ENCODE measurements at places on chromosomes 2 and 18. TPM values are rescaled to one million over a fixed set of nuclear protein-coding genes. Genes with fewer than 3 reads are reported as not detected.

MRPL44 gene
- total RNA-seq: 18.9 TPM

ATP9B gene
- total RNA-seq: 70.3 TPM

TP53I3 gene
- total RNA-seq: 257 TPM

UCN gene
- 2.2 TPM for total RNA-seq

DNA sequence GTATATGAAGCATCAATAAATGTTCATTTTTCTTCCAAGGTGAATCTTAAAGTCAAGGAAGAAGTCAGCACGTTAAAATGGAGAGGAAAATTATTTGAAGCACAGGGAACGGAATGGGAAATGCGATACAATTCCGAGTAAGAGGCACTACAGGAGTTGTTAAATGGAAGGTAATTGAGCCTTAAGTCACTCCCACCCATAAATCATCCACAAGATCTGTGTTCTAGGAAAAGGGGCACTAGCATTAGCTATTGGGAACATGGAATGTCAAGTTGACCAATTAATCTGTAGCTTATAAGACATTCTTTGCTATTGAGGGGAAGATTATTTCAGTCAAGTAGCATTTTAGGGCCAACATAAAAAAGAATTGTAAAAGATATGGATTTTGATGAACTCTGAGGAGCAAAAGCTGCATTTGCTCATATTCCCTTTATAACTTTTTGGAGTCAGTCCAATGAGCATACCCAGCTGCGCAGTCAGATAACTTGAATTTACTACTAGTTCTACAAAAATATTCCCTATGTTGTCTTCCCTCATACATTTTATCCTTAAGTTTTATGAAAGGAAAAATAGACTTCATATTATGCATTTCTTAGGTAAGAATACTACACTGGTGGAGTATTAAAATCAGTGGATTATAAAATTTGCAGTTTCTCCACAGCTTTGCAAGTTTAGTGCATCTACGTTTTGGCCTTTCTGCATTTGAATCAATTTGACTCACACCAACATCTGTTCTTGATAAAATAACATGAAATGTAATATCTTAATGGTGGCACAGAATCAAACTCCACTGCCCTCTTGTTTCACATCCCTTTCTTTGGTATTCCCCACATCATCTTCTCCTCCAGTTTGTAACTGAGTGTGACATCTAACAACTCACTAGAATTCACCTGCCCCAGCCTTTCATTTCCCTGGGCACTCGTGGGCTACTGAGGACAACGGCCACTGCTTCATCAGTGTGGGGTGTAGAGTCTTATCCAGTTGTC, 95.6 kb downstream of the SP3 start:
- no peaks in the 10 kb centered on the region for H3K4me1 ChIP-seq
- H3K27ac ChIP-seq: no peak overlapping the region
- H3K36me3 ChIP-seq: no peaks in the 10 kb centered on the region
- H3K27me3 ChIP-seq: no peaks in the 10 kb centered on the region
- H3K4me3 ChIP-seq: no peak overlapping the region
- DNase-seq: no peak

GRCh38 chr2:236499691-236500578, 69.7 kb upstream of the ACKR3 start:
- H3K4me1 ChIP-seq: no peaks in the 10 kb centered on the region
- no peak for DNase-seq
- H3K27ac ChIP-seq: no peak overlapping the region
- H3K4me3 ChIP-seq: no peak overlapping the region

DNA sequence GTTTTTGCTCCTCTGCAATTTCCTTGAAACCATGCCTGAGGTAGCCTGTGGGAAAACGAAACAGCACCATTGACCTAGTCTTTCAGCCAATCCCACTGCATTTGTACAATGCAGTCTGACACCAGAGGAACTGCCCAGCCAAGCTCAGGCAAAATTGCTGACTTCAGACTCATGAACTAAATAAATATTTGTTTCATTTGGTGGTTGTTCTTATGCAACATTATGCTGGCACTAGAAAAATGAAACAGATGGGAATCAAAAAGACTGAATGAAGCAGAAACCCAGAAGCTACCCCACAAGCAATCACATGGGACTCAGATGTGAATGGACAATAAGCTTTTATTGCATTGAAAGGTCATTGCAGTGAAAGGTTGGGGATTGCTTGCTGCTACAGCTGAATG, 1.7 kb downstream of the NAT8 start:
- H3K4me3 ChIP-seq: no peak overlapping the region
- peaks cover 28% of the 10 kb centered on the region for H3K4me1 ChIP-seq
- no peak for DNase-seq
- no peaks in the 10 kb centered on the region for H3K27me3 ChIP-seq

GRCh38 chr2:233247744-233248143, 3.7 kb upstream of the ATG16L1 start:
- no peak overlapping the region for H3K4me3 ChIP-seq
- peaks cover 21% of the 10 kb centered on the region for H3K4me1 ChIP-seq
- no peak for DNase-seq
- no peaks in the 10 kb centered on the region for H3K27me3 ChIP-seq

DNA sequence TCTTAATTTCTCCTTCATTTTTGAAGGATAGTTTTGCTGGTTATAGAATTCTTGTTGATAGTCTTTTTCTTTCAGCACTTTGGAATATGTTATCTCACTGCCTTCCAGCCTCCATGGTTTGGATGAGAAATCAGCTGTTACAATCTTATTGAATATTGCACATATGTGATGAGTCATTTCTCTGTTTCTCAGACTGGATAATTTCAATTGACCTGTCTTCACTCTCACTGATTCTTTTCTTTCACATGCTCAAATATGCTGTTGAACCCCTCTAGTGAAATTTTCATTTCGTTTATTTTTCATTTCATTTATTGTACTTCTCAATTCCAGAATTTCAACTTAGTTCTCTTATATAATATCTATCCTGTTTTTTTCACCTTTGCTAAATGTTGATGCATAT, 22.2 kb downstream of the PDK1 start:
- no peak for DNase-seq
- H3K27me3 ChIP-seq: no peaks in the 10 kb centered on the region
- peaks cover 60% of the 10 kb centered on the region for H3K36me3 ChIP-seq
- H3K27ac ChIP-seq: no peak overlapping the region

DNA sequence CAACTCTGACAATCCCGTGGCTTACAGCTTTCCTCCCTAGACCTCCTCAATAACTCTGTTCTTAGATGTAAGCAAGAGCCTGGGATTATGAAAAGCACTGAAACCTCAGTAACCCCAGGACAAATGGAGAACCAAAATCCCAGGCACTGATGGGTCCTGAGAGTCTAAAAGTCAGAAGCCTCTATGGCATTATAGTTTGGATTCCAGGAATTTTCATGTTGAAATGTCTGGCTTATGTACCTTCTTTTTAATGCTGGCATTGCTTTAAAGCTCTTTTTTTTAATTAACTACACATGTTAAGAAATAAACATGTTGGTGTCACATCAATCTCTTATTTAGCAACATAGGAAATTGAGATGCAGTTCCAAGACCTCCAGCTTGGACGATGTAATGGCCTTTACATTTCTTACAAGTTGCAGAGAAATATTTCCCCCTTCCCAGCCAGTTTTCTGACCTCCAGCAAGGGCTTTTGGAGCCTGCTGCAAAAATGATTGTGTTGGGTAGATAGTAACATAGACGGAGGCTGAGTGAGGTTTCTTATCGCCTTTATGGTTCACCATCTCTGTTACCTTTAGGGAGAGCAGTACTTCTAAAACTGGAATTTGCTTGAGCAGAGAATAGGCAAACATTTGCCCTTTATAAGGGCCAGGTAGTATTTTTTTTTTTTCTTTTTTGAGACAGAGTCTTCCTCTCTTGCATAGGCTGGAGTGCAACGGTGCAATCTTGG, 84.8 kb upstream of the RASGRP3 start:
- H3K4me1 ChIP-seq: no peaks in the 10 kb centered on the region
- no peaks in the 10 kb centered on the region for H3K36me3 ChIP-seq

DNA sequence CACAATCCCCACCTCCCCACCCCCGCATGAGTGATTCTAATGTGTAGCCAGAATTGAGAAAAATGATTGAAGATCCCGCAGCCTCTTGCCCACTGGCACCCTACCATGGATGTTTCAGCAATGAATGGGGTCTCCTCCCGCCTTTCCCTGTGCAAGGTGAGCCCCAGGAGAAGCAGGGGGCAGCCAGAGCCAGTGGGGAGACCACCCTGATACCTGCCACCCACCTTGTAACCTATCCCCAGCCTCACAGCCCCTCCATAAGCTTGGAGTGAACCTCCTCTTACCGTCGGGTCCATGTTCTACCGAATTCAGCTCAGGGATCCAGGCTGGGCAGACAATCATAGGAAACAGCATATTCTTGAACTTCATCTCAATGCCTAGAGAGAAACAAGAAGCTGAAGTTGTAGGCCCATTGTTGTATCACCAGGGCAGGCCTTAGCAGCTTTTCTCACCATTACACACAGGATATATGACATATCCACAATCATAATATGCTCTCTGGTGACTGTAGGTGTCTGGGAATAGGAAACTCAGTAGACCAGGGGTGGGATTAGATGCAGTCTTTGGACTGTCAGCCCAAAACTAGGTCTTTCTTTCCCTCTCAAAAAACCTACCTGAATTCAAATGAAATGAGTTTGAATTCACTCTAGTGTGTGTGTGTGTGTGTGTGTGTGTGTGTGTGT, 30.9 kb downstream of the XDH start:
- H3K27me3 ChIP-seq: no peaks in the 10 kb centered on the region
- no peak overlapping the region for H3K27ac ChIP-seq
- no peaks in the 10 kb centered on the region for H3K36me3 ChIP-seq

DNA sequence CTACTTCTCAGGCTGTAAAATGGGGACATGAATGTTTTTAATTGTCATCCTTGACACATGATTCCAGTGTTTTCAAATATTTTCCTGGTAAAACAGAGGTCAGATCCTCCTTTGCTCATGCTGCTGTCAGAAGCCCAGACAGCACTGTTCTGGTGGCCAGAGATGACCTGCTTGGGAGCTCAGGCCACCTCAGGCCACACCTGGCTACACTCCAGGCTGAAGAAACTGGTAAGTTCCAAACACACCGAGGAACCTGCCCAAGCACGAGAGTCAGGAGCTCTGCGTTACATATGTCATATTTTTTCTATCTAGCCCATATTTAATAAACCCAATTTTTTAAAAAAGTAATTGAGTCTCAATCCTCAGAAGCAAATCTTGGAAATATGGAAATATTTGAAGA, 47.9 kb downstream of the FECH start:
- DNase-seq: no peak
- no peaks in the 10 kb centered on the region for H3K4me1 ChIP-seq
- no peaks in the 10 kb centered on the region for H3K27me3 ChIP-seq
- no peaks in the 10 kb centered on the region for H3K36me3 ChIP-seq
- no peak overlapping the region for H3K27ac ChIP-seq

DNA sequence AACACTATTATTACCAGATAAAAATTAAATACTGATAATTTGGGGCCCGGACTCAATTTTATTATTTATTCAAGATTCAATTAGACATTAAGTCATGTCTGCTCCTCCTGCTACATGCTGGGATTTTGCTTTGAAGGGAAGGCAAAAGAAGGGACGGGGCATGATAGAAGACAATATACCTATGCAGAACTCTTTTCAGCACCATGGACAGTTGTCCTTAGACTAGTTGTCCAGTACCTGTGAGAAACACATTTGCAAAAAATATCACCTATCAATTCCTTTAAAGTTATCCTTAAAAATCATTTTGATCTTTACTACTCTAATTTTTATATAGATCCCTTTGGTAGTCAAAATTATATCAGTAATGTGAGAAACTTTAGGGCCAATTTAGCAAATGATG, 100.2 kb upstream of the SULT1C3 start:
- no peak overlapping the region for H3K27ac ChIP-seq
- no peaks in the 10 kb centered on the region for H3K27me3 ChIP-seq
- H3K4me3 ChIP-seq: no peak overlapping the region
- H3K4me1 ChIP-seq: no peaks in the 10 kb centered on the region

- H3K27me3 ChIP-seq: no peaks in the 10 kb centered on the region
- DNase-seq: peak; percentile 54
- H3K4me3 ChIP-seq: no peak overlapping the region
- H3K36me3 ChIP-seq: no peaks in the 10 kb centered on the region
- no peak overlapping the region for H3K27ac ChIP-seq
These were observed 67.3 kb upstream of the UPP2 start for GRCh38 chr2:158034198-158034866.

DNA sequence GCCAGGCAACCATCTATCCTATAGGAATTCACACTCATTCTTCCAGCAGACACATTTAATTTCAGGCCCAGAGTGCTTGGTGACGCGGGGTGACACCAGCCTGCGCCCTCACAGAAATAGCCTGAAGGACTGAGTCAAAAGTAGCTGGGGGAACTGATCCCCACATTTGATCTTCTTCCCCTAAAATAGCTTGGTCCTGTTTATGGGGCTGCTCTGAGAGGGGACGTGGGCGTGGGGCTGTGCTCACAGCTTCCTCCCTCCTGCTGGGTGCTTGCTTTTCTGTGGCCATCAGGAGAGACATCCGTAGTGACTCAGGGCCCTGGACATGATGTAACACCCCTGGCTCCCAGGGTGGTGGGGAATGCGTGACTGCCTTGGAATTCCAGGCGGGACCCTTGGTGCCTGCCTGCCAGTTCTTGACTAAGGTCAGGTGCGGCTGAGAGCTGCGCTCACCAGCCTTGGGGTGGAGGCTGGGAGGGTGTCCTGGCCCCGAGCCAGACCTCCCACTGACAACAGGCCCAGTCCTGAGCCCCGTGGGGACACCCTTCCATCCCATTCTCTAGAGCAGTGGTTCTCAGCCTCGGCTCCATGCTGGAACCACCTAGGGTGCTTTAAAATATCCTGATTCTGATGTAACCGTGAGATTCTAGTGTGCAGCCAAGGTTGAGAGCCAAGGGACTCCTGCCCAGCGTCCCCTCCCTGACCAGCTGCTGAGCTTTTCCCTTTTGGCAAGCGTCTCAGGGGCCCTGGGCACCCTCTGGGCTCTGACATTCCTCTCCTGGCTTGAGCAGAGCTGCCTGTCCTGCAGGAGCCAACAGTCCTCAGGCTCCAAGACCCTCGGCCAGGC, 47.4 kb upstream of the SMAD7 start:
- H3K4me1 ChIP-seq: peaks cover 4% of the 10 kb centered on the region
- no peaks in the 10 kb centered on the region for H3K27me3 ChIP-seq

- H3K36me3 ChIP-seq: no peaks in the 10 kb centered on the region
- no peak for DNase-seq
- H3K27me3 ChIP-seq: no peaks in the 10 kb centered on the region
These were observed 185.5 kb upstream of the CYRIA start for GRCh38 chr2:16851126-16851525.

DNA sequence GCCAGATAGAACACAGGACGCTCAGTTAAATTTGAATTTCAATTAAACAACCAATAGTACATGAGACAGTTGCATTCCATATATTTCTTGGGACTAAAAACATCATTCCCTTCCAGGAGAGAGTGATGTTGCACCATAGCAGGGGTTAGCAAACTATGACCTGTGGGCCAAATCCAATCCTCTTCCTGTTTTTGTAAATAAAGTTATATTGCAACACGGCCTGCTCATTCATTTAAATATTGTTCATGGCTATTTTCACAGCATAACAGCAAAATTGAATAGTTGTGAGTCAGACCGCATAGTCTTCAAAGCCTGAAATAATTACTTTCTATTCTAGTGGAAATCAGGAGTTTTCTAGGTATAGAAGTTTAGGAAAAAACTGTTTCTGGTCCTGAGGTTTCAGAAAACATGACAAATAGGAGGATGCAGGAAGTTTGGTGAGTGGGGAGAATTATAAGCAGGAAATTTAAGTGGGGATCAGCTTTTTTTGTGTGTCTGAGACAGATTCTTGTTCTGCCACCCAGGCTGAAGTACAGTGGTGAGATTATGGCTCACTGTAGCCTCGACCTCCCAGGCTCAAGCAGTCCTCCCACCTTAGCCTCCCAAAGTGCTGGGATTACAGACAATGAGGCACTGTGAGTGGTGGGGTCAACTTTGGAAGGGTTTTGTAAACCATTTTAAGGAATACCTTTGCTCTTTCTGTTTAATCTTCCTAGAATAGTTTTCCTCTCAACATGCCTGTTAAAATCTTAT, 131.5 kb downstream of the SOCS6 start:
- no peak overlapping the region for H3K4me3 ChIP-seq
- no peaks in the 10 kb centered on the region for H3K36me3 ChIP-seq

GRCh38 chr18:71238974-71239624, 950.3 kb downstream of the SOCS6 start:
- H3K4me3 ChIP-seq: no peak overlapping the region
- H3K27ac ChIP-seq: no peak overlapping the region

Measured in transverse colon (tissue), 4 donors.